Fibroblast of villous mesenchyme (primary cell): ENCODE measurements at places on chromosomes 6 and 20. TPM values are rescaled to one million over a fixed set of nuclear protein-coding genes. Genes with fewer than 3 reads are reported as not detected.

Gene CLPSL1
- total RNA-seq, result not detected in 2 replicates

Gene FAM83C
- not detected in 2 replicates for total RNA-seq

Gene PRSS35
- 5.2 and 15.1 TPM in 2 replicates for total RNA-seq

Gene SLC35D3
- total RNA-seq, result not detected in 2 replicates

Gene SLC22A23
- total RNA-seq, result 2.2 and 2.6 TPM in 2 replicates

Gene PRDM1
- 29.6 and 39.7 TPM in 2 replicates for total RNA-seq

Gene BANF2
- total RNA-seq, result not detected in 2 replicates

Gene RFX6
- total RNA-seq, result not detected in 2 replicates

Gene CAPN11
- not detected in 2 replicates for total RNA-seq

Gene MUC22
- total RNA-seq, result not detected in 2 replicates

Gene HMGCLL1
- under 0.01 and 0.43 TPM in 2 replicates for total RNA-seq

Gene HLA-DMB
- 1.7 TPM in 1 of 2 replicates, not detected in the other for total RNA-seq

Gene IRF4
- total RNA-seq, result under 0.01 TPM in 1 of 2 replicates, not detected in the other
